Osteoblast (primary cell): ENCODE measurements at places on chromosomes 13 and 19.

DNA sequence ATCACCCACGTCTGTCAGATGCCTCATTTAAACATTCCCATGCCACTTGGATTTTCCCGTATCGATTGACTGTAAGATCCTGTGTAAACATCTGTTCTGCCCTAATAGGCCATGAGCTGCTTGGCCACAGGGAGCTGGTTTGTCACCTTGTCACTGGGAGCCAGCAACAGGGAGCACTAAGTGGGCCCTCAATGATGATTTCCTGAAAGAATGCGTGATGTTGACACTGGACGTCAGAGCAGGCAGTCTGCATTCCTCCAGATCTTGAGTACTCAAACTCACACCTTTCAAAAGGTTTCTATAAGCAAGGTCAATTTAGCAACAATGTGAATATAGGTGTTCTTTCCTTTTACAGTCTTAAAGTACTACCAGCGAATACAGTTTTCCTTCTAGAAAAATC lies 78.8 kb downstream of the TUBGCP3 start:
- DNase-seq = no peak

- DNase-seq = no peak
Measured at GRCh38 chr13:109273326-109273751, 513.0 kb downstream of the IRS2 start.

GRCh38 chr19:57934820-57935665 lies at the start of gene ZNF418:
ZNF418 (minus strand) TSS chr19:57935402; CDS start chr19:57933822, 1,580 bp downstream.
- DNase-seq = peak; percentile 95

GRCh38 chr13:36724141-36724540 lies 50.3 kb downstream of the SERTM1 start:
- no peak for DNase-seq

GRCh38 chr19:13091400-13092157 lies 11.1 kb downstream of the LYL1 start:
- peak; percentile 99 for DNase-seq

GRCh38 chr13:65540175-65540574 lies 1690.0 kb downstream of the PCDH9 start:
- no peak for DNase-seq

GRCh38 chr19:57263244-57263741 lies 17.0 kb upstream of the ZNF460 start:
- DNase-seq = no peak

DNA sequence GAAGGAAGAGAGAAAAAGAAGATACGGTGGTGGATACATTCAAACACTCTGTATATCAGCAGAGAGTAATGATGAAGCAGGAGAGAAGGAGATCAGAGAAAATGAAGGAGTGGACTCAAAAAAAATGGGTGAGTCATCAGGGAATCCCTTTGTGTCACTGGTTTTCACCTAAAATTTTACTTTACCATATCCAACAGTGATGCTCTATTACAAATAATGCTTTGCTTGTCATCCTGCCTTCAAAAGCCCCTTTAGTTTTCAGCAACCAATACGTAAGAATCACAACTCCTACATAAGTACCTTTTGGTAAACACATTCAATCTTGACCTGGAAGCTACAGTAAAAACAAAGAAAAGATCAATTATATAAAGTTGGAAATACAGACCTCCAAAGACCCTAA lies 88.8 kb downstream of the ENOX1 start:
- DNase-seq = peak; percentile 43

GRCh38 chr19:2449019-2449418 lies 7.7 kb downstream of the LMNB2 start:
- DNase-seq = peak; percentile 38

GRCh38 chr19:55275851-55276719 lies 3.8 kb downstream of the HSPBP1 start:
- no peak for DNase-seq

DNA sequence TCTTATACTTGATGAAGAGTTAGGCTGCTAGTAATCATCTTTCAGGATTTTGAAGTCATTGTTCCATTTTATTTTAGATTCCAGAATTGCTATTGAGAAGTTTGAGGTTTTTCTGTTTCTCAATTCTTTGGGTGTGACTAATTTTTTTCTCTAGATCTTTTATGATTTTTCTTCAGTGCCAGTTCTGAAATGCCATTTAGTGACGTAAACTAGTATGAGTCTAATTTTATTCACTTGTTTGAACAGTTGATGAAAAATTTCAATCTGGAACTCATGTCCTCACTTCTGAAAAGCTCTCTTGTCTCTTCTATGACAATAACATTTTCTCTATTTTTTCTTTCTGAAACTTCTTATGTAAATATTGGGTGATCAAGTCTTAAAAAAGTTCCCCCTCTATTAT lies 188.5 kb upstream of the HTR2A start:
- DNase-seq = peak; percentile 80

DNA sequence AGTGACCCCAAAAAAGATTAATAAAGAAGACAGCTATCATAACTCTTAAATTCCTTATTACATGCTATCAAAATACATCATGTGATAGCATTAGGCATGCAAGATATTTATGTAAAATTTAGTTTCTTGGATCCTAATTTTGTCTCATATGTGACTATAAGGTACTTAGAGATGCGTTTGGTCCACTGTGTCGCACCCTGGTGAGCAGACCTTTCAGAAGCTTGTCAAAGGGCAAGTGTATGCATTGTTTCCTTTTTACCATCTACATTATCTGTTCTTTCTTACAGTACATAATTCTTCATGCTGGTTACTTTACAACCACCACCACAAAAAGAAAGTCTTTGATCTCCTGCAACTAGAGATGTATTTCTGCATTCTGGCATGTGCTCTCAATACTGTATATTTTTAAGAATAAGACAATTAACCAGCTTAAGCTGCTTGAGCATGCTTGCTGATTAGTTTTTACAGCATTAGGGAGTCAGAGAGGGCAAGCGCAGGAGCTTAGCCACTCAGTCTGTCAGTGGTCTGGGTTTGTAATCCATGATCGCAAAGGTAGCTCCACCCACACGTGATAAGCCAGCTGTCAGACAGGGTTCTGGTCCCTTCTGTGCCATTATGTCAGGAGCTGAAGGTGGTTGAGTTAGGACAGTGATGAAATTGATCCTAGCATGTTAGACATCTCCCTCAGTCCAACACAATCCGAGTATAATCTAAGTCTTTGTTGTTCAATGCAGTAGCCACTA lies 500.9 kb downstream of the MYO16 start:
- DNase-seq = no peak

DNA sequence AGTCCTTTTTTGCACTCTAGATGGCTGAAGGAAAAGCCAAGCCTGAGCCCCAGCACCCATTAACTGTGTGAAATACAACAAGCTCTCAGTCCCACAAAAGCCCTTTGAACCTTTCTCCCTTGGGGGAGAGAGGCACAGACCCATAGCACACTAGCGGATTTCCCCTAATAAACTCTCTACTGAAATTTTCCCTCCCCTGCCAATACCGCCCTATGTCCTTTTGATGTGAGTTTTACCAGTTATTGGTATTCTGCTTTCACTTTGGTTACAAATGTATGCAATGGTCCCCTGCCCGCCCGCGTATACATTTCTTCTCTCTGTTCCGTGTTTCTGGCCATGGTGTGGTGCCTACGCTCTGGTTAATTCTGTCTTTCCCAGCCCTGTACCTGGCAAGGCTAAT lies 54.0 kb upstream of the MYO16 start:
- DNase-seq = no peak

GRCh38 chr13:89401264-89401675 lies 1730.1 kb downstream of the SLITRK5 start:
- DNase-seq = no peak

GRCh38 chr13:20700288-20700687 lies 3.2 kb upstream of the IL17D start:
- DNase-seq = peak; percentile 58

DNA sequence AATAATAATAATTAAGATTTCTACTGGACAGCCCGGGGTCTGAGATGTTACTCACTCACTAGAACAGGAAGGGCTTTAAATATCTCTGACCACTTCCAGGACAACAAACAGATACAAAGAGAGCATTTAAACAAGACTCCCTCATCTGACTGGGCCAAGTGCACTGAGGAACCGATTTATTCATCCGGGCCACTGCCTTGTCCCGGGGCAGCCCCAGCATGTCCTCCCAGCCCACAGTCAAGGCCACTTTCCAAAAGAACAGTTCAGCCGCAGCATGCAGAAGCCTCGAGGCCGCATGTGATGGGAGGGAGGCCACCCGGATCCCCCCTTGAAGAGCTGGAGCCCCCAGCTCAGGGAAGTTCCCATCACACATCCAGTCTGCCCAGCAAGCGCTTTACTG lies 30.5 kb downstream of the MLLT1 start:
- peak; percentile 76 for DNase-seq

DNA sequence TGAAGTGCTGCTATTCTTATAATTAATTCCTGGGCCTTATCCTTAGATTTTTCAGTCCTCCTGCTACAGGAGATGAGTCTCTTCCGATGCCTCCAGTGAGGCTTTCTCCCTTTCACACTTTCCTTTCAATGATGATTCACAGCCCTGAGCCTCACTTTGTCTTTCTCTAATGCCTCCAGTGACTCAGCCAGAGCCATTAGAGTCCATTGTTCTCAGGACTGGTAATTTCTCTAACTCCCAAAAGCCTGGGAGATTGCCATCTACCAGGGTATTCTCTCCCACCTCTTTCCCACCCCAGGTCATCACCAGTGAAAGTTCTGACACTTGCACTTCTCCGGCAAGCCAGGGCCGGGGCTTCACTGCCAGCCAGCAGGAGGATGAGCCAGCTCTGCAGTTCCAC lies 49.6 kb upstream of the ARGLU1 start:
- DNase-seq = peak; percentile 46

- DNase-seq = no peak
Measured at GRCh38 chr13:106532111-106532929, 3.1 kb downstream of the EFNB2 start.

DNA sequence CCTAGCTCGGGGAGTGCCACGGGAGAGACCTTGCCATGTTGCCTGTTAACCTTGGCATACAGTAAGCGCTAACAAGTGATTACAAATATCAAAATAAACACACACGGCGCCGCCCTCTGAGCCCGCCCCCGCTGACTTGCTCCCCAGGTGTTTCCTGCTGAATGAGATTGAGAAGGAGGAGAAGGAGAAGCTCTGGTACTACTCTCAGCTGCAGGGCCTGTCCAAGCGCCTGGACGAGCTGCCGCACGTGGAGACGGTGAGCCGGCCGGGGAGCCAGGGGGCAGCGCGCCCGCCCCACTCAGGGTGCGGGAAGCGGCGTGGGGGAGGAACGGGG lies 5.0 kb downstream of the APC2 start:
- no peak for DNase-seq

GRCh38 chr13:67549331-67549730 lies 319.2 kb upstream of the PCDH9 start:
- no peak for DNase-seq

DNA sequence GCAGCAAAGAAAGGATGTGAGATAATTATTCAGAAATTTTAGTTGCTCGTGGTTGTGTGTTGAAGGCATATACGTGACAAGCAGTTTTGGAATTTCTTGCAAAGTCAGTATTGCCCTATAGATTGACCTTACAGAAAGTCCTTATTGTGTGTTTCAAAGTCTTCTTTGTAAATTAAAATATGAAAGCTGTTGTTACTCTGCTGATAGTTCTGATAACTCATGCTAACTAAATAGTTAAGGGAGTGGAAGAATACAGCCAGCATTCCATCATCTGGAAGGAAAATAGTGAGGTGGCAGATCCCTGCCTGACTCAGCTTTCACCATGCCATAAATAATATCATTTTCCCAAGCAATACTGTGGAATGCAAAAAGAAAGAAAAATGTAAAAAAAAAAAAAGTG lies 27.2 kb downstream of the WASF3 start:
- DNase-seq = peak; percentile 91

GRCh38 chr13:34822650-34823049 lies 119.4 kb upstream of the NBEA start:
- no peak for DNase-seq

DNA sequence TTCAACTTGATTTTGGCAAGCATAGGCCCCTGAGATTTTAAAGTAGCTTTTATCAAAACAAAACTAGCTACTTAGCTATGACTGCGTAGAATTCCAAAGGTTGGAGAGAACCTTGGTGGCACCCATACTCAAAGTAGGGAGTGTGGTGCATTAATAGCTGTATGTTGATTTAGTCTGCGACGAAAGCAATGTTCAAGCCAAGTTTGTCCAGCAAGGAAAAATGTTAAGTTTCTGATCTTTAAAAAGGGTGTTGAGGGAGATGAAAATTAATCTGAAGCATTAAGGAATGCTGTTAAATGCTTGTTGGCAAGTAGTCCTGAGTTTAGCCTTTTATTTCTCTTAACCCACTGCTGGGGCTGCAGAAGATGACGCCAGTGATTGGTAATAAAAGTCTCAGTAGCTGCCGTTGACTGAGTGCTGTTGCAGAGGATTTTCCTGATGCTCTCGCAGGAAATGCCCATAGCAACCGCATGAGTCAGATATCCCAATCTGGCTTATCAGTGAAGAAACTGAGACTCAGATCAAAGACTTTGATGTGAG lies 75.9 kb upstream of the RNF113B start:
- DNase-seq = peak; percentile 83

GRCh38 chr19:6248844-6249243 lies 30.9 kb downstream of the MLLT1 start:
- no peak for DNase-seq

DNA sequence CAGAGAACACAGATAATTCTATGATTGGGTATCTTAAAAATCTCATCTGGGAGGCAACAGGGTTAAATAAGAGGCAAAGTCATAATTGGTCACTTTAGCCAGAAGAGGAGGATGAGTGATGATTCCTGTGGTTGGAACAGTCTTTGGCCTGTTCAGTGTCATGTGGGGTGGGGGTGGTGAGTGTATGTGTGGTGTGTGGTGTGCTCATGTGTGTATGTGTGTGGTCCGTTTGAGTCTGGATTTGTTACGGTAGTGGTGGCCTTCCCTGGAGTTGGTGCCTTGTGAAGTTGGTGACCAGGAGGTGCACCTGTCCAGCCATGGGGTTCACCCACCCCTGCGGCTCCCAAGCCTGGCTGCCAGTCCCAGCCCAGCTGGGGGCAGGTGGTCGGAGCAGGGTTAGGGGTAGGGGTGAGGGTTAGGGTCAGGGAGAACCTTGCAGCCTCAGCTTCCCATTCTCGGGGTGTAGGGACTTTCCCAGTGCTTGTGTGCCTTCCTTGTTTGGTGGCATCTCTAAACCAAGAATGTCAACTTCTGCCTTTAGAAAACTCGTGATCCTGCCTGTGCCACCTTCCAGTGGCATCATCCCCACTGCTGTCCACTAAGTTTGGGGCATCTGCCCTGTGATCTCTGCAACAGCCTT lies 97.5 kb downstream of the RAB20 start:
- no peak for DNase-seq

GRCh38 chr13:104773775-104774174 lies 1707.6 kb upstream of the SLC10A2 start:
- no peak for DNase-seq

GRCh38 chr13:109685203-109685602 lies 101.2 kb downstream of the IRS2 start:
- DNase-seq = no peak

GRCh38 chr19:58575183-58576041 lies 2.3 kb upstream of the MZF1 start:
- peak; percentile 99 for DNase-seq

GRCh38 chr19:33441828-33442227 lies 68.3 kb downstream of the CEBPG start:
- peak; percentile 55 for DNase-seq

- DNase-seq = no peak
Measured at GRCh38 chr13:48873081-48873480, 102.6 kb upstream of the FNDC3A start.
